ENCODE measurements at places on chromosomes 2 and 18. TPM values are rescaled to one million over a fixed set of nuclear protein-coding genes. Genes with fewer than 3 reads are reported as not detected.

DNA sequence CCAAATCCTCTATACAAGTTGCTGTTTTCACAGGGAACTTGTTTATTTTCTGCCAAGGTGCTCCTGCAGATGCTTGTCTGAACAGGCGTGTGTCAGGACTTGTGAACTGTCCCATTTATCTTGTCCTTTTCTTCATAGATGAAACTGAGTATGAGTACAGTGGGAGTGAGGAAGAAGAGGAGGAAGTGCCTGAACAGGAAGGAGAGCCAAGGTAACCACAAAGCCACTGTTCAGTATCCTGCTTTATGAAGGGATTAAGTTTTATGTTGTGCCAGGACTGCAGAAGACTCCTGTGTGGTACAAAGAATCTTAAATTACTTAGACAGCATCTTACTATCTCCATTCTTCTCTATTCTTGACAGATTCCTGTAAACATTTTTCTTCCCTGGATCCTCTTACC is 145.0 kb downstream of the MAP4K4 start:
- DNase-seq = no peak

DNA sequence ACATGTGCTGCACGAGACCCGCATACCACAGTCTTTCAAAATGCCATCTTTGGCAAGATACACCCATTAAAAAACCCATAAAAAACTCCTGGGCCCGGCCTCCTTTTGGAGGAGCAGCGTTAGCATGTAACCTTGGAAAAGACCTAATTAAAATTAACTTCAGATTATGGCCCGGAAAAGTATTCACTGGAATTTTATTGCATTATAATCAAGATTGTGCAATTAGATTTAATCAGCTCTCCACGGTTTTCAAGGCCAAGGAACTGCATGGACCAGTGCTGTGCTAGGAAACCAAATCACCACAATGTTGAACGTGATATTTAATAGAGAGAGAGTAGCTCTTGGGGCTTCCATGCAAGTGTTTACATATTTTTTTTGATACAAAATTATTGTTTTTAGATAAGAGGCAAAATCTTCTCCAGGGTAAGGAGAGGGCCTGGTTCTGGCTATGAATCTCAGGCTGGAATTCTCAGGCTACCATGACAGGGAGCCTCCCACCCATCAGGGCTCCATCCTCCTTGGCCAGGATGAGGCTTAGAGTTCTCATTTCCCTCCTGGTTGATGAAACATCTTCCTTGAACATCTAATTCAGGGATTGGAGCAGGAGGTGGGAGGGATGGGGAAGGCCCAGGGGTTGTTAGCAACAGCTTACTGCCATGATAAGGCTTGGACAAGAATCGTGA is 82.0 kb upstream of the TTC39C start:
- DNase-seq = no peak

- DNase-seq = no peak
Measured at GRCh38 chr2:226115832-226116200, 683.8 kb downstream of the IRS1 start.

DNA sequence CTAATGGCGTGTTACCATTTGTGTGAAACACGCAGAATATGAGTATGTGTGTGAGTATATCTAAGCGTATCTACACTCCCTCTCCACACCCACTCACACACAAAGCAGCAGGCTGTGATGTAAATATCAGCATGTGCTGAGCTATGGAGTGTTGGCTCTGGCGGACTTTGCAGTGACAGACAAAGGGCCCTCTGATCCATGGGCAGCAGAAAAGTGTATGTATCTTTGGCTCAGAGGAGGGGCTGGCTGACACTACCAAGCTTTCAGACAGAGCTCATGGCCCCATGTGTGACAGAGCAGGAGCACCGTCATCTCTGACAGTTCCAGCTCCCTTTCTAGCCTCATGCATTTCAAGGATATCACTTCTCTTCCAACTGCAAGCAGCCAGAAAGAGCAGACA is 57.2 kb upstream of the ASB18 start:
- no peak for DNase-seq

DNA sequence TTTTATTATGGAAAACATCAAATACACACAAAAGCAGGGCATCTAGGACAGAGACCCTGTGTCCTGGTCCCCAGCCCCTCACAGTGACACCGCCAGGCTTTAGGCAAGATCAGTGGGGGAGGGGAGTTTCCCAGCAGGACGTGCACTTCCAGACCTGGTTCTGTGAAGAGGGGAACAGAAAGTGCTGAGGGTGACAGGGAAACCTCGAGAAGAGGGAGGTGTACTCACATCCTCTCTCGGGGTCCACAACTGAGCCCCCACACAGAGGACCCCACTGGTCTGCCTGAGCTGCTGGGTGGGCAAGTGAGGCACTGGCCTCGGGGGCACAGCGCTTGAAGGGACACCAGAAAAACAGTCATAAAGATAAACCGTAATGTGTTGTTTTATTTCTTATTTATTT is 4.4 kb upstream of the GPR35 start:
- DNase-seq = no peak

Gene ACVR2A
- 70.9 TPM for total RNA-seq

Gene C2orf80
- total RNA-seq = 12.2 TPM

DNA sequence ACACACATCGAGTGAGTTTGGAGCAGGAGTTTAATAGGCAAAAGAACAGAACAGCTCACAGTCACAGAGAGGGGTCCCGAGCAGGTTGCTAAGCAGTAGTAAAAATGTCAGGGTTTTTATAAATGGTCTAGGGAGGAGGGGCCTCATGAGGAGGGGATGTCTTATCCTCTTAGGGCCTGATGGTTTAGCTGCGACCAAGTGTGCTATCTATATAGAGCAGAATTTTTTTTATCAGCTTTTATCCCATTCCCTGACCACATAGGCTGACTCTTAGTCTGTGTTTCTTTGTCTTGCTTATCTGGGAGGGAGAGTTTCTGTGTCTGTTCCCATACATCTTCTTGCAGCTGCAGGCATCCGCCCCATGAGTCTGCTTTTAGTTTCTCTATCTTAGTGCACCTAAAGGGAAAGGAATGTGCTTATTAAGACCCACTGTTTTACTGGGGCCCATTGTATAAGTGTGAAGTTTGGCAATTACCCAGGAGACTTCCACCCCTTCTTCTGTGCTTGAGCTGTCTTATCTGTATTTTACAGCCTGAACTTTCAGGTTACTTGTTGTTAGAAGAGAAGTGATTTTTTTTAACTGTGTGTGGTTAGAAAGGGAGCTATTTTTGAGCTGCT is 30.4 kb upstream of the GMCL1 start:
- no peak for DNase-seq

Gene IL1RL1
- 0.27 TPM for total RNA-seq

GRCh38 chr18:24417480-24417879 is 9.0 kb upstream of the IMPACT start:
- DNase-seq = no peak

DNA sequence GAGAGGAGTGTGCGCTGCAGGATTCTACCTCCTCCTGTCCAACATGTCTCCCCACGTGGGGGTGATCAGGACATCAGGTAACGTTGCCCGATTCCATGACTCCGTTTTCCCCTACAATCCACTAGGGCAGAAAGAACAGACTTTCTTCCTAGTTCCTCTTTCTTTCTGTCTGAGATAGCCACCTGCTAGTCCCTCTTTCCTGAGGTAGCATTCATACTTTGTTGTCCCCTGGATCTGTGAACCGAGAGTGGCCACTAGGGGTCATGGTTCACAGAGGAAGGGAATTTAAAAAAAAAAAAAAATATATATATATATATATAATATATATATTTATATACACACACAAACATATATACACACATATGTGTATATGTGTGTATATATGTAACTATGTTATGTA is 210.0 kb upstream of the ZNF521 start:
- DNase-seq = no peak

DNA sequence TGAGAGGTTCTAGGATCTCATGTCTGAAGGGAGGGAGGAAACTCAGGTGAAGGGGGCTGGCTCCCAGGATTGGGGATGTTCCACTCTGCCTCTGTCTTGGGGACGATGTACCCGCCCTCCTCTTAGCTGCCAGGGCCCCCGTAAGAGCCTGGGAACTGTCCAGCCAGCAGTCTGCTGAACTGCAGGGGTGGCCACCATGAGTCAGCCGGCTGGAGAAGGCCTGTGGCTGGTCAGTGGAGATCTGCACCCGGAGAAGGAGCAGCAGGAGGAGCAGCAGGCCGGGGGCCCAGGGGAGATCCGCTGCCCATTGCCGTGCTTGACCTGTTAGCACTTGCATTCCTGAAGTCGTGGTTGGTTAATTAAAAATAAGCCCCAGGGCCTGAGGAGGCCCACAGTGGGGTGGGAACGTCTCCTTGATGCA is 180.3 kb downstream of the TFCP2L1 start:
- no peak for DNase-seq
